Tibial artery (tissue), 4 donors: ENCODE measurements at places on chromosomes 12 and 14.
A peak's percentile ranks its signal among the peaks of the same experiment; 100 is the strongest.

- DNase-seq: no peak
Measured at GRCh38 chr12:75190846-75191245, 18.8 kb downstream of the KCNC2 start.

DNA sequence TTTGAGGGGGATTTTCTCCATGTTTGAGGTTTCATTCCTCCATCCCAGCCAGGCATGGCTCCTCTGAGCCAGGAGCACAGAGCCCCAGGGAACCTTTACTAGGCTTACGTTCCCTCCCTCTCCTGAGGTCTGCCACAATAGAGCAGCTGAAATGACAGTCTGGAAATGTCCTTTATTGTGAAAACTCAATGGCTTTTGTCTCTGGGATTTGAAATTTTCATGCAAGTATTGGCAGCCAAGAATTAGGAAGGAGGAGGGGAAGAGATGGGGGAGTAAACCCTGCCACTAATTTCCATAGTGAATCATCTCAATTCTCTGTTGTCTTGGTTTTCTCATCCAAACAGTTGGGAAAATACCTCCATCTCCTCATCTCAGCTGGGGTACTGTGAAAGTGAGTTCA lies 2.6 kb upstream of the PLEKHG3 start:
- peak; percentile 7 for DNase-seq

DNA sequence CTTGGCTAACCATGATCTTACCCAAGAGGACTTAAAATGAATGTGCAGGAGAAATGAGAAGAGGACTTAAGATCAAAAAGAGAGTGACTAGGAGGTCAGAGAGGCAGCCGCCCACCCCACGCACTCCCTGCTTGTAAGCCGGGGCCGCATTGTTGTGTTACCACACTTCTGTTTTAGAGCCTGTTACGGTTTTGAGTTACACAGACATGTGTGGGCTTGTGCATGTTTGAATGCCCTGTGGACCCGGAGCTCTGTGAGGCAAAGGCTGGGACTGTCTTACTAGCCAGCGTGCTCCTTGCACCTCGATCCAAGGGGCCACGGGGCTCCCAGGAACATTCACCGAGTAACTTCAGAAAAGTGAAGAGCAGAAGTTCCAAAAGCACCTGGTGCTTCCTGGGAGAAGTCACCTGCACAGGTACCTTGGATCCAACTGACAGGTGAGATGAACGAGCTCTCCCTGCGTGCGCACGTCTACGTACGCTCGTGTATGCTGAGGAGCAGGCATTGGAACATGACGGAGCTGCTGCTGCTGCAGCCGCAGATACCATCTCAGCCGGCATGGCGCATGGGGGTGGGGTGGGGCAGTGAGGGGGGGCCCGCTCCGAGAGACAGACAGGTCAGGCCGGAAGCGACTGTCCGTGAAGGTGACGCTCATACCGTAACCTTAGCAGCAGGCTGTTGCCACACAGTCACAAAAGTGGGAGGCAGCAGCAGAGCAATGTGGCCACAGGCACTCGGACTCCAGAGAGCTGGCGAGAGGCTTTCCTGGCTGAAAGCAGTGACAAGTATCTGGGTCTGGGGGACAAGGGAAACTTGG lies 23.7 kb downstream of the SFSWAP start:
- no peak for DNase-seq

DNA sequence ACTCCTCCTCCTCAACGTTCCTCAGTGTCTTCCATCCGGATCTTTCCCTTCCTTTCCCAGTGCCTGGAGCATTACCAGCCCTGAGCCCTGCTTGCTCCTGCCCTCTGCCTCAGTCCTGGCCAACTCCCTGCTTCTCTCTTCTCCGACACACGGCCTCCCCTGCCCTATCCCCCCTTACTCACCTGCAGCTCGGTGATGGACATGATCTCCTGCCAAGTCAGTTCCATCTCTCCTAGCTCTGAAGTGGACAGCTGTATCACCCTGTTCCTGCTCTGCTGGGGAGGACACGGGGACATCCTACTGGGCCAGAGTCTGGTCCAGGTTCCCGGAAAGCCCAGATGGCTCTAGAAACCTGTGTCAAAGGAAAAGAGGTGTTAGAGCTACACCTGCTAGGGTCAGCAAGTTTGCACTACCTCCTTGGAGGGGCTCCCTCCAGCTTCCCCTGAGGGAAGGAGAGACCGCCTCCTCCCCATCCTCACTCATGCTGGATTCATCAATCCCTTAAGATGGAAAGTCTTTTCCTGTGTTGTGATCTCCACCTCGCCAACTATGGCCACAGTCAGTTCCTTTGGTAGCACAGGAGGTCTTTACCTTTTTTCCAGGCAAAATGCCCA lies 5.8 kb downstream of the NFE2 start:
- DNase-seq: no peak

- DNase-seq: no peak
Measured at GRCh38 chr14:74578479-74578878, 33.6 kb downstream of the LTBP2 start.

- no peak for DNase-seq
Measured at GRCh38 chr12:7193674-7194073, 4.2 kb downstream of the PEX5 start.

GRCh38 chr14:60151715-60152114 lies 13.5 kb downstream of the DHRS7 start:
- DNase-seq: peak; percentile 87

DNA sequence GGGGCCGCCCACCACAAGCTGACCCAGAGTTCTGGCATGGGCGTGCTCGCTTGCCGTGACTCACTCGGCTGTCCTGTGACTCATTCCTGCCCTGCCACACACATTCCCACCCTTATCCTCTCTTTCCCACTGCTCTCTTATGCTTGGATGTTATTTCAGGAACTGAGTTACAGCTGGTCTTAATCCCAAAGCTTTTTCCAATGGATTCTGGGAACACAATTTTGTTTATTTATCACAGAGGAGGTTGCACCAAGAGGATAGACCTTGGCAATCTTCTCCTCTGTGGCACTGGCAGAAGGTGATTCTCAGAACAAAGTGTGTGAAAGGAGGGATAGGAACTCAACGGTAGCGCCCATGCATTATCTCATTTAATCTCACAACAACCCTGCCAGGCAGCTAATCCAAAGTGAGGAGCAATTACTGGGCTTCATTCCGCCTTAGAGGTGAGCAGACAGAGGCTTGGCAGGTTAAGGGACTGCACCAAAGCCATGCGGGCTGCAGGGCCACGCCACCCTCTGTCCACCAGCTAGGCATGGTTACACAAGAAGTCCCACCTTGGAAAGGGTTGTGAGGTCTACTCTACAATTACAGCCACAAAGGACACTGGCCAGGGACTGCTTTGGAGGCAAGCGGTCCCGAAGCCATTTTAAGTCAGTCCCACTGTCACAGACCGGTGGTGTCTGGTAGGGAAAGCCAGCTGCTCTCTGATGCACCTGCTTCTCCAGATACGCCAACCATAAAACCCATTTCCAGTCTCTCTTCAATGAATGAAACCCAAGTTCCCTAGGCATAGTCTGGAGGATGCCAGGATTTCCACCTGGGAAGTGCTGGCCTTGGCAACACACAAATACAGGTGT lies 32.9 kb downstream of the SYNE3 start:
- DNase-seq: peak; percentile 93
